CD4-positive, alpha-beta T cell treated with Interleukin-6 at 100 ng/mL for 8 hours (primary cell): ENCODE measurements at places on chromosomes 1 and 21.

- no peak for DNase-seq
Observed at GRCh38 chr1:52460694-52461093, 56.3 kb downstream of the PRPF38A start.

GRCh38 chr1:164969253-164969652 lies 387.3 kb downstream of the LMX1A start:
- DNase-seq: no peak

DNA sequence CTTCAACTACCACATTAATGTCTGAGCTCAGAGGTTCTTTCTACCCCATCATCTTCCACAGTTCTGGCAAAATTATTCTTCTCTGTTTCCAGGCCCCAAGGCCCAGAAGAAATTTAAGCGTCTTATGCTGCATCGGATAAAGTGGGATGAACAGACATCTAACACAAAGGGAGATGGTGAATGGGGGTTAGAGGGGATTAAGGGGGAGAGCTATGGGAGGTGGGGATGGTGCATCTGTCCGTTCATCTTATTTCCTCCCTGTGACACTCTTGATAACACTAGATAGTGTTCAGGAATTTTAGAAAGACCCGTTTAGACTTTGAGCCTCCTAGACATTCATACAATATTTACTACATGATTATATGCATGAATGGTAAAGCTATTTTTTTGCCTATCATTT lies 17.6 kb upstream of the RPRD2 start:
- DNase-seq: no peak

DNA sequence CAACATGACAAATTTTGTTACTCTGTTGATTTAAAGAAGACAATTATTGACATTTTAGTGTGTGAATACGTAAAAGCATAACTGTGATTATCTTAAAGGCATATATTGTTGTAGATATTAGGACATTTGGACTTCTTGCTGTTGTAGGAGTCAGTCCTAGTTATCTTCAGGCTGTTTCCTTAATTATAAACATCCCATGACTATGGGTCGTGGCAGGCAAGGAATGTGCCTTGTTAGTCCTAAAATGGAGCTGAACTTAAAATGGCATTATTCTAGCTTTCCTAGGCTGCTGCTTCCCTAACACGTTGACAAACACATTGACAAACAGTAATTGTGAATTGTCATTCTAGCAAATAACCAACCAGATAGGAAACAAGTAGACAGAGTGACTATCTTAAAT lies 4.4 kb upstream of the MPZL1 start:
- no peak for DNase-seq

DNA sequence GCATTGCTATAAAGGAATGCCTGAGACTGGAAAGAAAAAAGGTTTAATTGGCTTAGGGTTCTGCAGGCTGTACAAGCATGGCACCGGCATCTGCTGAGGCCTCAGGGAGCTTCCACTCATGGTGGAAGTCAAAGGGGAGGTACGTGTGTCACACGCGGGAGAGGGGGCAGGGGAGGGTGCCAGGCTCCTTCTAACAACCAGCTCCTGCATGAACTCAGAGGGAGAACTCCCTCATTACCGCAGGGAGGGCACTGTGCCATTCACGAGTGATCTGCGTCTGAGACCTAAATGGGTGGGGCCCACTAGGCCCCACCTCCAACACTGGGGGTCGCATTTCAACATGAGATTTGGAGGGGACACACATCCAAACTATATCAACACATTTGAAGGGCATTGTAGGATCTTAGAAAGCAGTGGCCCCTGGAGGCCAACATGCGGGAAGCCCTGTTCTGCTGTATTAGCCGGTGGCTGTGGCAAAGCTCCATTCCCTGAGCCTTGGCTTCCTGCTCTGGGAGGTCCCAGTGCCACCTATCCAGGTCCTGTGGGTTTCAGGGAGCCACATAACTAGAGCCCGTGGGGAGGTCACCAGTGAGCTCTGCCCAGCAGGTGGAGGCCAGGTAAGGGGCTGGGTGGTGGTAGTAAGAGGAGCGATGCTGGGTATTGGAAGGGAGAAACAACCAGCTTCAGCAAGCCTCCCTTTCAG lies 10.0 kb downstream of the WNT3A start:
- no peak for DNase-seq

- no peak for DNase-seq
Observed at GRCh38 chr1:230794871-230795605, 47.9 kb downstream of the CAPN9 start.

DNA sequence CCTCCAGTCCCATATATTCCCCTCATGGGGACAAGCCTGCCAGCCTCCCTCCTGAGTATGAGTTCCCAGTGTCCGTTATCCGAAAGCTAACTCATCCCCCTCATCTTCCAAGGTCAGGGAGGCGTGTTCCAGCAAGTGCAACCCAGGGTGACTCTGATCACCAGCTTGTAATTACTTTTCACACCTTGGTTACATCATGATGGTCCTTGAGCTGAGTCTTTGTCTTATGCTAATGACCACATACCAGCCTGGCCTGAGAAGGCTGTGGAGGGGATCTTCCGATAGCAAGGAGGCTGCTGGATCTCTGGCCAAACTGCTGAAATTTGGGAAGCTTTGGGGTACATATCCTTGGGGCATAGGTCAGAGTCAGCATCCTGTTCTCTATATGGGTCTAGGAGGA lies 99.6 kb downstream of the DDX20 start:
- DNase-seq: no peak

GRCh38 chr1:66160719-66161118 lies 368.0 kb downstream of the PDE4B start:
- DNase-seq: no peak

GRCh38 chr1:172308577-172308976 lies 111.9 kb upstream of the C1orf105 start:
- no peak for DNase-seq

GRCh38 chr1:29245876-29246275 lies 9.6 kb downstream of the PTPRU start:
- DNase-seq: no peak

GRCh38 chr1:234731569-234732085 lies 121.6 kb upstream of the IRF2BP2 start:
- peak; percentile 16 for DNase-seq

DNA sequence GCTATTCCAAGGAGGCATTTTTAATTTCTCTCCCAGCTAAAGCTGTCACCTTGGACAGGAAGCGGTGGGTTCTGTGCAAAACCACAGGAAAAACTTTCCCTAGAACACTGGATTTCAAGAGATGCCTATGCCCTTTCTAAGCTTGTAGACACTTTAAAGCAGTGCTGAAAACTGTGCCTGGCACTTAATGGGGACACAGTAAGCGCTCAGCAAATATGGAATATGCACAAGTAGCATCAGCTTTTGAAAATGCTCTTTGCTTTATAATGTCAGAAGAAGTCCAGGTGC lies 50.9 kb upstream of the TARBP1 start:
- no peak for DNase-seq

DNA sequence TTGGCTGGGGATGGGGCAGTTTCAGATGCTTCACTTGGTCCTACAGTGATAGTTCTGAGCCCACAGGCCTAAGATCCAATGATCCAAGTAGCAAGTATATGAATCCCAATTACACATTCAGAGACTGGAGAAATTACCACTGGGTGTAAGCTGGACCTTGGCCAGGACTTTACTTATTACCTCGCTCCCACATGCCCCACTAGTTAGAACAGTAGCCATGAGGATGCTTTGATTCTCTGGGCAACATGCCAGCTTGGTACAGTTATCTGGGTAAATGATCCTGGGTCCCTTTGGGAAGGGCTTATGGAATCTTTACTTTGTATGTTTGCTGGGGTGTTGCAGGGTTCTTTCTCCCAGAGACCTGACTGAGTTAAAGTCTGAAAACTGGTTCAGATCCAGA lies 5.0 kb upstream of the FCAMR start:
- DNase-seq: no peak
